ENCODE measurements at places on chromosomes 13 and 19. TPM values are rescaled to one million over a fixed set of nuclear protein-coding genes. Genes with fewer than 3 reads are reported as not detected.

GRCh38 chr13:98606296-98606695 is 29.4 kb upstream of the STK24 start:
- no peak for DNase-seq

GRCh38 chr13:20815464-20815863 is 41.7 kb upstream of the EEF1AKMT1 start:
- DNase-seq = peak; percentile 15

DNA sequence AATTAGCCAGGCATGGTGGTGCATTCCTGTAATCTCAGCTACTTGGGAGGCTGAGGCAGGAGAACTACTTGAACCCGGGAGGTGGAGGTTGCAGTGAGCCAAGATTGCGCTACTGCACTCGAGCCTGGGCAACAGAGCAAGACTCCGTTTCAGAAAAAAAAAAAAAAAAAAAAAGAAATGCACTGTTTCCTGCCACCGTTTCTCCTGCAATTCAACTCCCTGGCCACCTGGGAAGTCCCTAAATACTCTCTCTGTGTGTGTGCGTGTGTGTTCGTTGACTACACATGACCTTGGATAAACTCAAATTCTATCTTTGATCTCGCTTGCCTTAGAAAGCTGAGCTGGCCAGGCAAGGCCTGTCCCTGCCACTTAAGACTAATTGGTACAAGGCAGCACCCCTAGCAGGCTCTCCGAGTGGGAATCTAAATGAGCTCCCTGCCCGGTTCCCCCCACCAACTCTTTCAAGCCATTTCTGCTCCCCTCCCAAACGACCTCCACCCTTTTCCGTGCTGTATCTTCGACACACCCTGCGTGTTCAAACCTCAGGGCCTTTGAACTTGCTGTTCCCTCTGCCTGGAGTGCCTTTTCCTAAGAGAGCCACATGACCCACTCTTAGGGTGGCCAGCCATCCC is 5.2 kb upstream of the BCAT2 start:
- DNase-seq = peak; percentile 43

DNA sequence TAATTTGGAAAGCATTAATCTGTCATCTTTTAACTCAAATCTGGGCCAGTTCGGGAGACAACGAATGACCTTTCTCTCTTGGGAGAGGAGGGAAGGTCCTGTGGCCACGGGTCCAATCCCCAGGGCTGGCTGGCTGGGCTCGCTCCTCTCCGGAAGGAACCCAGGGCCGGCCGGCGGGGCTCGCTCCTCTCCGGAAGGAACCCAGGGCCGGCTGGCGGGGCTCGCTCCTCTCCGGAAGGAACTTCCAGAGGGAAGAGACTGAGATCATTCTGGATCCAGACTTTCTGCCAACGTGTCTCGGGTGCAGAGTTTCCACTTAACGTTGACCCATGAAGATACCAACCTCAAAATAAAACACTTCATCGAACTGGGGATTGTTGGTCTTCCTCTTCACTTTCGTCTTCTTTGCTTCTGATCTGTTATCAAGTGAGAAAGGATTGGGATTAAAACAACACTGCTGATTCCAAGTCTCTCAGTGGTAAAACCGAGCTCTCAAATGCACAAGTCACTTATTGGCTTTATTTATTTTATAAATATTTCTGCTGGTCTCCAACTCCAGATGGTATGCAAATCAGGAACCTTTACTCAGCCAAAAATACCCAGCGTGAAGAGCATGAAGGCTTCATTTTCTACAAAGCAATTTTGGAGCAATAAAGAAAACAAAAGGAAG is 53.3 kb upstream of the C13orf46 start:
- DNase-seq = peak; percentile 69

The KLK12 gene
- not detected for polyA plus RNA-seq

Measured in IMR-90 (cell line).